ENCODE measurements at places on chromosomes 2 and 18.

DNA sequence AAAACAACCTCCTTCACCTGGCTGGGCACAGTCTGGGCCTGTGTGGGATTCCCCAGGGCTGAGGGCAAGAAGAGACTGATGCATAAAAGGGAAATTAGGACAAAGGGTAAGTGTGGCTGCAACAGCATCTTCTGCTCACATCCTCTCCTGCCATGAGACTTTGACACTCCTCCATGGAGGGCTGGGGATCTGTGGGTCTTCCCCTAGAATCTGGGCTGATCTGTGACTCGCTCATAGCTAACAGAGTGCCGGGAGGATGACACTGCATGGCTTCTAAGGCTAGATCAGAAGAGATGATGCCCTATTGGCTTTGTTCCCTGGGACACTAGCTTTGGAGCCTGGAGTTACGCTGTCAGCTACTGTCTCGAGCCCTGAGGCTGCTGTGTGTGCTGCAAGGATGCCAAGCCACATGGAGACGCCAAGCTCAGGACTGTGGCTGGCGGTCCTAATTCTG, 24.3 kb downstream of the MOCOS start:
- DNase-seq = no peak

GRCh38 chr2:118638453-118638852, 209.0 kb downstream of the EN1 start:
- DNase-seq = no peak

GRCh38 chr18:68034296-68034695, 517.8 kb upstream of the DSEL start:
- DNase-seq = no peak

DNA sequence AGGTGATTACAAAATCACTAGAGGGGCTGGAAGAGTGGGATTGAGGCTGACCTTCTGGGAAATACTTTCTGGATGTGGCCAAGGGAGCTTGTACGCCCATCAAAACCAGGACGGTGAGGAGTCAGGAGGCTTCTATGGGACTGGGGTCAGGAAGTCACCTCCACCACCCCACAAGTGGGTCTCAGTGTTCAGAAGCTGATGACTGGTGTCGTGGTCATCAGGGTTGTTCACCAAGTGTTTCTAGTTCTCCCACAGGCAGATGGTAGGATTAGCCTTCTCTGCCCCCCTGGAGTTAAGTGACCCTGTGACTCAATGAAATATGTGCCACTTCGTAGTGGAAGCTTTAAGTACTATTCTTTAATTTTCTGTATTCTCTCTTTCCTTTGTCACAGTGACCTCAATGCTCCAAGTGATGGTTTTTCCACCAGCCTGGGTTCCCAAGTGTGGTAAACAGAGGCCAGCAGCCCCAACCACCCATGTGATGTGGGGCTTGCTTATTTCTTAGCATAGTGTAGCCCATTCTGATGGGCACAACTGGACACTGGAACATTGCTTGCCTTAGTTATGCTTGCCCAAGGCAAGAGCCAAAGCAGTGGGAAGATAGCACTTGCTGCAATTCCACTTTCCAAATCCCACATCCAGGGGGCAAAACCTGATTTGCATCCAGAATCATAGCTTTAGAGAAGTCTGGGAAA, 258.8 kb downstream of the CYP26B1 start:
- DNase-seq = no peak

DNA sequence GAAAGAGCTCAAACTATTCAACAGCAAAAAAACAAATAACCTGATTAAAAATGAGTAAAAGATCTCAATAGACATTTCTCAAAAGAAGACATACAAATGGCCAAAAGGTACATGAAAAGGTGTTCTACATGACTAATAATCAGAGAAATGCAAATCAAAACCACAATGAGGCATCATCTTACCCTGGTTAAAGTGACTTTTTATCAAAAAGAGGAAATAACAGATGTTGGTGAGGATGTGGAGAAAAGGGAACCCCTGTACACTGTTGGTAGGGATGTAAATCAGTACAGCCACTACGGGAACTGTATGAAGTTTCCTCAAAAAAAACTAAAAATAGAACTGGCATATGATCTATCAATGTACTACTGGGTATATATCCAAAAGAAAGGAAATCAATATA, 39.8 kb upstream of the TMEM163 start:
- no peak for DNase-seq

DNA sequence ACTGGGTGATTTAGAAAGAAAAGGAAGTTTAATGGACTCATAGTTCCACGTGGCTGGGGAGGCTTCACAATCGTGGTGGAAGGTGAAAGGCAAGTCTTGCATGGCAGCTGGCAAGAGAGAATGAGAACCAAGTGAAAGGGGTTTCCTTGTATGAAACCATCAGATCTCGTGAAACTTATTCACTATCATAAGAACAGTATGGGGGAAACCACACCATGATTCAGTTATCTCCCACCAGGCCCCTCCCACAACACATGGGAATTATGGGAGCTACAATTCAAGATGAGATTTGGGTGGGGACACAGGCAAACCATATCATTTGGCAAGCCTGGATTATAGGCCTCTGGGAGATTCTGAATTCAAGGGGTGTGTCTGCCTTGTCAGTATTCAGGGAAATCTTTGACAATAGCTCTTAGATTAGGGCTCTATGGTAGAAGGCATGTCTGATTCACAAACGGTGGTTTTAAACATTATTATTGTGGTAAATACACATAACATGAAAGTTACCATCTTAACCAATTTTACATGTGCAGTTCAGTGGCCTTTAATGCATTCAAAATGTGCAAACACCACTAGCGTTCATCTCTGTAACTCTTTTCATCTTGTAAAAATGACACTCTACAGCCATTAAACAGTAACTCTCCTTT, 15.3 kb upstream of the PLB1 start:
- DNase-seq = no peak

DNA sequence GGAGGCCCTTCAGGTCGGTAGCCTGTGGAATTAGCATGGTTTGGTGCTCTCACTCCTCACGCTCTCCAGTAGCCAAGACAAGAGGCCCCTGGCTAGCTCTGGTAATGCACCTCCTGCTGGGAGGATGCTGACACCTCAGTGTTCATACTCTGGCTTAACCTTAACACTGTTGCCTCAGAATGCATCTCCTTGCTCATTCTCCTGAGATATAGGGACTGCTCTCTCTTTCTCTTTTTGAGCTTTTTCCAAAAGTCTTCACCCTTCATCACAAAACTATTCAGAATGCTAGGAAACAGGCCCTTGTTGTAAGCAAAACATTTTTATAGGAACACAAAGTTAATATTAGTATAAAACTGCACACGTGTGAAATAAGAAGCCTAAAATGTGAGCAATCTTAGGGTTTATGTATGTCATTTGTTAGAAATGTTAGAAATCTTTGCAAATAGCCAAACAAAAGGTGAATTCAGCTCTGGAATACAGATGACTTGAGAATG, 17.3 kb upstream of the IMPA2 start:
- DNase-seq = no peak

DNA sequence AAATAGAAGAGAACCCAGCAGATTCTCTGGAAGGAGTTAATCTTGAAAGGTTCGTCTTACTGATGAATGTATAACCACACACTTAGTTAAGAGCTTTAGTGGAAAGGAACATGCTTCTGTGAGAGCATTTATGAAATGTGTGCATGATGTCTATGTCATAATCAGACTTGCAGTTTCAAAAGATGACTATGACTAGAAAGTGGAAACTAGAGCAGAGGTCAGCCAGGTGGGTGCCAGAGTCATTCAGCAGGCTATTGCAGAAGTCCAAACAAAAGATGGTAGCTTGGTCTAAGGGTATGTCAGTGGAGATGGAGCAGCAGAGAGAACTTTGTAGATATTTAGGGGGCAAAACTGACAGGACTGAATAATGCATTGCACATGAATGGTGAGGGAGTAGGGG, 825.8 kb downstream of the DCC start:
- DNase-seq = no peak

- DNase-seq = no peak
Observed at GRCh38 chr18:63346031-63346430, 21.0 kb downstream of the KDSR start.

GRCh38 chr2:239380831-239381708, 19.8 kb downstream of the HDAC4 start:
- DNase-seq = peak; percentile 47

DNA sequence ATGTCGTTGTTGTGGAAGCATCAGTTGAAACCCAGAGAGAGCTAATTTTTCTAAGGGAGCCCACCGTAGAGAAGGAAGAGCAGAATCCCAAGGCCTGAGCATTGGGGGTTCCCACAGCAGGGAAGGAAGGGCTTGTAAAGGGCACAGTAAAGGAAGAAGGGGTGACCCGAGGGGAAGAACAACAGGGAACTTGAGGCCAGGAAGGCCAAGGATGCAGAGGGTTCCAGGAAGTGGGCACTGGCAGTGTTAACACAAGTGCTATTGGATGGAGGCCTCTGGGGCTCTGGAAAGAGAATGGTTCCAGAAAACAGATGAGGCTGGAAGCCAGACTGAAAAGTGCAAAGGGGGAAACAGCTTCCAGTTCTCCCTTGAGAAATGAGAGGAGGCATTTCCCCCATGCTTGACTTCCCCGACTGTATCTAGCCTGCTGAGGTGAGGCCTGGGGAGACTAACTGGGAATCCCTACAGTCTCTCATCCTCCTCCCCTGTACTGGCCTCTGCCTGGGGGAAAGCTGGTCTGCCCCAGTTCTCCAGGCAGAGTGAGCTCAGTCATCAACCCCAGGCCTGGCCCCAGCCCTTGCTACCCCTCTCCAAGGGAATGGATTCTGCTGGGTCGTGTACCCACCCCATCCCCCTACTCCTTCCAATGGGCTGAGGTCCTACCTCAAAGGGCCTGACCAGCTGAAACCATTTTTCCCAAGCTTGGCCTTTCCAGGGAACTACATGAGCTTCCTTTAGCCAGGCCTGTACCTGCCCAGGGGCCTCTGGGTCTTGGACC, 43.2 kb upstream of the MRPL33 start:
- DNase-seq = no peak

GRCh38 chr18:25373432-25374179, 21.6 kb upstream of the ZNF521 start:
- DNase-seq = no peak

- DNase-seq = no peak
Observed at GRCh38 chr2:123958011-123958410, 67.1 kb upstream of the CNTNAP5 start.

- DNase-seq = no peak
Observed at GRCh38 chr2:121293450-121294325, 8.7 kb upstream of the TFCP2L1 start.

DNA sequence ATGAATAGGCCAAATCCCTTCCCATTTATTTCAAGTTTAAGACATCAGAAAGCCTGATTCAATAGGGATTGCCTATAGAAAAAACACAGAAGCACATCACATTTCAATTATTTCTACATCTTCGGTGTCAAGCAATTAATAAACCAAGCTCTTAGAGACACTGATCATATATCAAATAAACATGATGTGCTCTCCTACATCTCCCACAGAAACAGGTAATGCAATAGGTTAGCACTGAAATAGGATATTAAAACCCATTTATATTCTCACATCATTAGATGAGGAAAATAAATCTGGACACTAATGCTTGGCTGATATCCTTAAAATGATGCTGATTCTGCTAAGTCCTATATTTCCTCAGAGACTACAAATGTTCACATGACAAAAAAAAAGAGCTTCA, 364.7 kb downstream of the MBD2 start:
- DNase-seq = no peak

DNA sequence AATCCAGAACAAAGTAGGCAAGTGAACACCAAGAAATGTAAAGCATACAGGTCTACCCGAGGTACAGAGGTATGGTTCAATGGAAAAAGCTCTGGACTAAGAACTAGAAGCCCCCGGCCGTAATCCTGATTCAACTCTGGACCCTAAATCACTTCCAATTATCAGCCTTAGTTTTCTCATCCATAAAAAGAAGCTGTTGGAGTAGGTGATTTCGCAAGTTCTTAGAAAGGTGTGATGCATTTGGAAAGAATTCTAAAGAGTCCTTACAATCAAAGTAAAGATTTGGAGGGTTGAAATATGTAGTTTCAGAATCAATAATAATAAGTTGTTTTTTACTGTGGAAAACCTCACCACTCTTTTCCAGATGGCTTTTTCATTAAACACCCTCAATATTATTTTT, 622.1 kb upstream of the ID2 start:
- no peak for DNase-seq

GRCh38 chr2:96792772-96793749, 23.0 kb upstream of the CNNM3 start:
- DNase-seq = no peak

DNA sequence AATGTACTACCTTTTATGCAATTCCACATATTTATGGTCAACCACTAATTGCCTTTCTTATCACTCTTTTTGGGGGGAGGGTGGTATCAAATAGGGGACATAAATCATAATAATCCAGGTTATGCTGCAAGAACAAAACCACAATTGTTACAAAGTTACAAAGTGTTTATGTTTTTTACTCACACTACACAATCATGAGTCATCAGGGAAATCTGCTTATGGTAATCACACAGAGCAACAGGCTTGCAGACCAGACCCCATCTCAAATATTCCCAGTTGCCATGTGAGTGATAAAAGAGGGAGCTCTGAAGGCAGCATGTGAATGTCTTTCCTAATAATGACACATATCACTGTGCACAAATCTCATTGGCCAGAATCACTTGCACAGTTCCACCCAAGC, 304.7 kb upstream of the TMEFF2 start:
- no peak for DNase-seq

GRCh38 chr2:128726236-128726635, 407.6 kb upstream of the HS6ST1 start:
- DNase-seq = no peak

- DNase-seq = no peak
Observed at GRCh38 chr2:104570259-104570658, 283.7 kb upstream of the POU3F3 start.

- no peak for DNase-seq
Observed at GRCh38 chr18:79851489-79851888, 53.8 kb downstream of the KCNG2 start.

DNA sequence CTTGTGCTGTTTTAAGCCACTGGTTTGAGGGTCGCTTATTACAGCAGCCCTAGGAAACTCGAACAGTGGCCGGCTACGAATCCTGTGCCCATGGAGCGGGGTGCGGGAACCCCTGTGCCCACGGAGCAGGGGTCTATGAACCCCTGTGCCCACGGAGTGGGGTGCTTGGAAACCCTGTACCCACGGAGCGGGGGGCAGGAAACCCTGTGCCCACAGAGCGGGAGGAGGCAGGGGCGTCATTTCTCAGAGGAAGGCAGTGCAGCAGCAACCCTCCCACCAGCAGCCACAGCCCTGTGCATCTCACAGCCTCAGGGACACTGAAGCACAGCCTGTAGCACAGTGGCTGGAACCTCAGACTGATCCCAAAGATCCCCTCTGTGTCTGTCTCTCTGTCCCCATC, 34.2 kb upstream of the GPC1 start:
- DNase-seq = no peak

- no peak for DNase-seq
Observed at GRCh38 chr2:122543815-122544214, 788.4 kb downstream of the TSN start.

DNA sequence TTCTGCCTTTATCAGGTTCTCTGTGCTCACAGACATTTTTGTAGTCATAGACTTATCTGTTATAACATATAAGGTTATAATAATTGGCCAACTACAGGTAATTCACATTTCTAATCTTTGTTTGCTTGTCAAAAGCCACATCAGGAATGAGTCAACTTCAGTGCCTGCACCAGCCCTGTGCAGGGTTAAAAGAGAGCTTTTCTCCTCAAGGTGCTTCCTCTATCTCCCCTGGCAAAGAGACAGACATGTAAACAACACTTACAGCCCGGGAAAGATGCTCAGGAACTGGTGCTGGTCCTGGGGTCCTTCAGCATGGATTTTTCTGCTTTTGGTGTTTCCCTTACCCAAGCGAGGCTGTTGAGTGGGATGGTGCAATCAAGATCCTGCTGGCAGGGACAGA, 7.7 kb upstream of the EHD3 start:
- no peak for DNase-seq

All from stimulated activated CD4-positive, alpha-beta T cell treated with anti-CD3 and anti-CD28 coated beads, Interleukin-12 subunit alpha, Interleukin-12 subunit beta, amount 100 ng/mL, for 24 hours (primary cell).